ENCODE measurements at places on chromosomes 1 and 21.

DNA sequence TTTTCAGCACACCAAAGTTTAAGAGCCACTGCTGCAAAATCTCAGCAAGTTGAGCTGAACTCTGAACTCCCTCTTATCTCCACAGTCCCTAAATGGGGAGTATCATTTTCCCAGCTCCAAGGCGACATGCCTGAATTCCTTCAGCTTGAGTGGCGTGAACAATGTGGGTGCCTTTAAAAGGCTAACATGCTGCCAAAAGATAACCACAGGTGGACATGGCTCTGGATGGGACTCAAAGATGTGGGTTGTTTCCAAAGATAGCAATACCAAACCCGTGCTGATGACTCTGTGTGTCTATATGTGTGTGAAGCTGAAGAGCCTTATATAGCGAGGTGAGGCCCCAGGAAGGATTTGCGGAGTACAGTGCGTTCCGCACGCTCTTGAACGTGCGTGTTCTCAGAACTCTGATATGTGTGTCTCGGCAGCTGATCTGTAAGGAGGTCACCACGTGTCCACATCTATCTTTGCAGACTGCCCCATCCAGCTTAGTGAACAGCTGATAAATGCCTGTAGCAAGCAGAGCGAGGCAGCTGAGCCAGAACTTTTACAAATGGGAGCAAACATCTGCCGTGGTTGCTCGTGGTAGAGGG lies 189.2 kb downstream of the DYRK1A start:
- no peak for DNase-seq

GRCh38 chr21:37793660-37794059 lies 122.6 kb downstream of the KCNJ6 start:
- DNase-seq = no peak

DNA sequence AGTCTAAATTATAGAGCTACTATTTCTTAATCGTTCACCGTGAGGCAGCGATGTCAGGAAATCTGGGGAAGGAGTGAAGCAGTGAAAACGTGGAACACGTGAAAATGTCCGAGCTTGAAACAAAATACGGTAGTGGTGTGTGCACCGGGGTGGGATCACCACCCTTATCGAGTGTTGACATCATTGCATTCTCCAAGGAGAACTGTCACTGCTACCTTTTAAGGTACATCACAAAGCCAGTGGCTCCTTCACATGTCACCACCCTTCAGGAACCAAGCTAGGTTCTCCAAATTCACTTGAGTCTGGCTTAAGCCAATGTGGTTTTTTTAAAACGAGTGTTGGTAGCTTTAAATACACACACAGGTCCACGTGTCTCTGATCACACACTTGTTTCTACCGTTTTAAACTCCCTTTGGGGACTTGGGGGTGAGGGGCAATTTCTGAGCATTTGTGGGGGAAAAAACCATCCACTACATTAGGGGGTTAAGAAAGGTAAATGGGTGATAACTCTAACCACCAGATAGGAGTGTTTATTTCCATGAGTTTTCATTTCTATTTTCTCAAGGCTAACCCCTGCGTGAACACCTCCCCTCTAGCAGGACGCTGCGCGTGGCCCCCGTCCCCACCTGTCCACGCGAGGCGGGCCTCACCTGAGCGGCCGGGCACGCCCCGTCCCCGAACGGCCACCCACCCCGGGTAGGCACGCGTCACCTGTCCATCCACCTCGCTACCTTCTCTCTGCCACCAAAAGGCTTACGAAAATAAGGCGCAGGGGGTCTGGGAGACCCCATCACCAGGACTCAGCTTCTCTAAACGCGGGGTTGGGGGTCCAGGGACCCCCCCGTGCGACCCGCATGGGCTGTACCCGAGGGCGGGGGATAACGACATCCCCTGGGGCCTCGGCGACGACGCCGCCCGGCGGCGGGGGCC lies 978 bp downstream of the PRDM15 start:
- DNase-seq = no peak

GRCh38 chr1:24155011-24155782 lies 12.3 kb upstream of the IL22RA1 start:
- DNase-seq = no peak

- DNase-seq = no peak
Measured at GRCh38 chr1:200838676-200839445, 33.9 kb upstream of the GPR25 start.

GRCh38 chr1:101496109-101496508 lies 259.3 kb downstream of the S1PR1 start:
- no peak for DNase-seq

DNA sequence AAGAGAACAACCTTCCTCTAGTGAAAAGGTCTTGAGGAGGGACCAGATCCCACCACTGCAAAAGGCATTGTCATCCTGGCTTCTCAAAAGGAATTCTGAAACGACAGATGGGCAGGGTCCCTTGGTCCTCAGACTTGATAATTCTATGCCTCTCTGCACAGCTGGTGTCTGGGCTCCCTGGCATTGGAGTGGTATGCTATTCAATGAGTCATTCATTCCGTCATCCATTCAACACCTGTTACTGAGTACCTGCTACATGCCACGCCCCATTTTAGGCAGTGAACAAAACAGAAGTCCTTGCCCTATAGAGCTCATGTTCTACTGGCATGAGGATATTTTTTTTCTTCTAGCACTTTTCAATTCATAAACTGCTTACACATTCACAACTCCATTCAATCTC lies 45.8 kb upstream of the HMGB4 start:
- DNase-seq = no peak

DNA sequence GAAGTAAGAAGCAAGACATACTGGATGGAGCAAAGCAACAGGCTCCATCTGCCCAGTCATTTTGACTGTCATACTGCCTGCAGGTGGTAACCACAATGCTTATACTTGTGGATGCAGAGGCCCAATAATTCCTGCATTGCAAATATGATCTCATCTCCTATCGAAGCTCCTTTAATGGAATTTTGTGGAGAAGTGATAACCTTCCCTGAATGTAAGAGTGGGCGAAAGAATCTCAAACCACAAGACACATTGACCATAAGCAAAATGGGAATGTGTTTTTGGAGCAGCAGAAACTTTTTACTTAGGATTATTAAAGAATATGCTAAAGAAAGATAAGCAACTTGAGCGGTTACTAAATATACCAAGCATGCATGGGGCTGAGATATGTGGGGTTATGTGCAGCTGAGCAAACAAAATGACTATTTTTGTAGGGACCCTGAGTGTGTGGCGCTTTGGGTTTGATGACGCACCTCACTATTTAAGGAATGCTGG lies 77.4 kb upstream of the BACH1 start:
- no peak for DNase-seq

- DNase-seq = no peak
Measured at GRCh38 chr1:27960762-27961645, 1.2 kb downstream of the XKR8 start.

DNA sequence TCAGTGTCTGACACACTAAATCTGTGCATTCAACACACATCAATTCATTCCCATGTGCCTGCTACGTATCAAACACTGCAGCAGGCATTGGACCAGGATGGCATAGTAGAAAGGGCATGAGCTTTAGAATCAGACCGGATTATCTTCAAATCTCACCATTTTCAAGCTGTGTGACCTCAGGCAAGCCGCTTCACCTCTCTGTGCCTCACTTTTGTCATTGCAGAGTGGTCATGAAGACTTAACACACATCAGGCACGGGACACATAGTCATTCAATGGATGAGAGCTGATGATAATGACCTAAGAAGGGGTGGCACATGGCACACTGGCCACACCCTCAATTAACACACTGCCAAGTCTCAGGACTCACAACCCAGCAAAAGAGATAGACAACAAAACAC lies 46.8 kb downstream of the KLHDC7A start:
- no peak for DNase-seq

DNA sequence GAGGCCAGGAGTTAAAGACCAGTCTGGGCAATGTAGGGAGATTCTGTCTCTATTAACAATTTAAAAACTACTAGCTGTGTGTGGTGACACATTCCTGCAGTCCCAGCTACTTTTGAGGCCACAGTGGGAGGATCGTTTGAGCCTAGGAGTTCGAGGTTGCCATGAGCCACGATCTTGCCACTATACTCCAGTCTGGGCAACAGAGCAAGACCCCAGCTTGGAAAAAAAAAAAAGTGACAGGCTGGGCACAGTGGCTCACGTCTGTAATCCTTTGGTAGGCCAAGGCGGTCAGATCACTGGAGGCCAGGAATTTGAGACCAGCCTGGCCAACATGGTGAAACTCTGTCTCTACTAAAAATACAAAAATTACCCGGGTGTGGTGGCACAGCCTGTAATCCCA lies 26.8 kb downstream of the HP1BP3 start:
- DNase-seq = no peak

- no peak for DNase-seq
Measured at GRCh38 chr21:33901412-33902288, 14.0 kb downstream of the ATP5PO start.

DNA sequence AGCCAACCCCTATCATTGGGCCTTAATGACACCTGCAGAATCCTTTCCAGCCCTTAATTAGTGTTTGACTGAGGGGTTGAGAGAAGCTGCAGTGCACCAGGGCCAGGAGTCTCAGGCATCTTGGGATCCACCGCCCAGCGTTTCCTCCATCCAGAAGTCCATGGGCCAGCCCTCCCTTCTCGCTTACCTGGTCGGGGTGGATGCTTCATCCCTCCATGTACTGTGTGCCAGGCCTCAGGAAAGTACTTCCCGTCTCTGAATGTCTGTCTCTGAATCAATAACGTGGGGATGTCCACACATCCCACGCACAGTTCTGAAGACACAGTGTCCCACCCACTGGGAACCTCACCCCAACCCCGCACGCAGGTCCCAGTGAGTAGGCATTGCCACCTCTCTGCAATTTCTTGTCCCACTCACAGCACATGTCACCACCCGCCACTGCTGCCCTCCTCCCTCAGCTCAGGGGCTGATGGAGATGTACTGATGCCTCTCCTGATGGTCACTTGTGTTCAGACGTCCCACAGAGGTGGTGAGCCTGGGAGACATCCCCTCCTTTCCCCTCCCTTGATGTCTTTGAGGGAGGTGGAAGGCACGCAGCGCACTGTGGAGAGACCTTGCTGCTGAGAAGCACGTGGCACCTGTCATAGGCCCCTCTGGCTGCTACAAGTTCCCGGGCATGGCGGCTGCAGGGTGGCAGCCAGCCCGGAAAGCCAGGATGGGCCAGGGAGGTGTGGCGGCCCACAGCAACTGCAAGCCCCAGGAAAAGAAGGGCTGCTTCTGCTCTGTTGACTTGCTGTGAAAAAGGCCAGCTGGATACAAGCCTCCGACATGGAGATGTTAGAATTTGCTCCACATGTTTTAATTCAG lies 29.4 kb upstream of the PRSS38 start:
- DNase-seq = no peak

- DNase-seq = no peak
Measured at GRCh38 chr1:157233131-157233530, 94.9 kb upstream of the ETV3 start.

GRCh38 chr1:3190256-3191041 lies 121.4 kb downstream of the PRDM16 start:
- DNase-seq = no peak

GRCh38 chr1:224718470-224719053 lies 102.4 kb downstream of the CNIH3 start:
- no peak for DNase-seq

GRCh38 chr1:166974647-166975345 lies 544 bp downstream of the ILDR2 start:
- DNase-seq = no peak

GRCh38 chr1:28111157-28111556 lies 22.7 kb upstream of the EYA3 start:
- no peak for DNase-seq

- no peak for DNase-seq
Measured at GRCh38 chr1:7258589-7259135, 473.4 kb downstream of the CAMTA1 start.

- DNase-seq = no peak
Measured at GRCh38 chr1:235532360-235532759, 28.1 kb upstream of the B3GALNT2 start.

- no peak for DNase-seq
Measured at GRCh38 chr1:224684979-224685425, 68.9 kb downstream of the CNIH3 start.

DNA sequence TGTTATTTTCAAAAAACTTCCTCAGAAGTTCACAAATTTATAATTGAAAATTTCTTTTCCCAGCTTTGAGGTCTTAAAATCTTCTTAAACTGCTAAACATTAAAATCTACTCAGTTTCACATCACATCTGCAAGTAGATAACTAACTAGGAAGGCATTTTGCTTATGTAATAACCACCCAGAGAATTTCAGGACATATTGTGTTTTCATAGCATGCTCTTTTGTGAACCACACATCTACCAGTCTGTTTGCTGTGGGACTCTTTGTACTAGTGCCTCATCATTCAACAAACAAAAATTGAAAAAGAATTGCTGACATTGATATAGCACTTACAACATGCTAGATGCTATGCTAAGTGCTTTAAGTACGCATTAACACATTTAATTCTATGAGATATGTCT lies 31.6 kb upstream of the C1orf146 start:
- no peak for DNase-seq

DNA sequence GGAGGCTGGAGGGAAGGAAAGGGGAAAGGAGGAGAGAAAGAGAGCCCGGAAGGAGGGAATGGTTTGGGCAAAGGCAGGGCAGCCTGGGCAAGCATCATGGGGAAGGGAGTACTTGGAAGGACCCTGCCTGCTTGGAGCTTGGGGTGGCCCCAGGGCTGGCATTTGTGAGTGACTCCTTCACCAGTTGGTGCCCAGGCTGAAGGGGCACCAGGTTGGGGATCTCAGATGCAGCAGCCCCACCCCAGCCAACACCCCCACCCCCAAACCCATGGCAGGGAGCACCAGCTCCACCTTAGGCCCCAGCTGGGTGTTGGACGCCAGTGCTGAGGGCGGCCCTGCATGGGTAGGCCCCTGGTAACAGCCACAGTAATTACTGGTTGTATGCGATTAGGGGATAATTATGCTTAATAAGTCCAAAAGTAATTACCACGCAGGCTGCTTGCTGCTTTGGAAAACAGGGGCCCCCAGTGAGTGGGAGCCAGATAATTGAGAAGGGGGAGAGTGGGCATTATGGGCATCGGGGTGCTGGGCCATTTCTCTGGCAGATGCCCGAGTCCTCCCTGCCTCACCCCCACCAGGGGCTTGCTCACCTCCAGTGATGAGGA lies 78.3 kb downstream of the VWA5B1 start:
- DNase-seq = no peak

DNA sequence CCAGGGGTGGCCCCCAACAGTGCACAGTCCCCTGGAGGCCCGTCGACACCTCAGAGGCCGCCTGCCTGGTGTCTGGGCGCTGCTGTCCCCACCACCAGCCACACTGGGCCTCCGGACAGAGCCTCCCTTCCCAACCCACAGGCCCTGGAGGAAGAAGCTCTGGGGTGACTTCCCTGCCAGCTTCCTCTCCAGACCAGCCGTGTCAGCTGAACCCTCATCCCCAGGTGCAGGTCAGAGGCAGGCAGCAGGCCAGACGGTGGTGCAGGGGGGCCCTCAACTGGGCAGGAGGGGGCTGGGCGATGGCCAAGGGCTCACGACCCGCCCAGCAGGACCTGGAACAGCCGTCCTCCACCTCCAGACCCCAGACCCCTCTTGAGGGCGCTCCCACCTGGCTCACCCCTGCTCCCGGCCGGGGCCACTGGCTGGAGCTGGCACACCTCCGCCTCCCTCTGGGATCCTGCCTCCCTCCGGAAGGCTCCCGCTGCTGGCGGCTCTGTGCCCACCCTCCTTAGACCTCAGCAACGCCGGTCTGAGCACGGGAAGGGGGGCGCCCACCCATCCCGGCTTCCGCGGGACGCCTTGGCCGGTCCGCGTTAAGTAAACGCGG lies 520 bp downstream of the TNFRSF18 start:
- DNase-seq = no peak

Measured in NK-92 treated with Interleukin-12 subunit alpha and Interleukin-12 subunit beta, amount 100 ng/mL, for 24 hours (cell line).